AG20443 (cell line): ENCODE measurements at places on chromosomes 1 and 21.

GRCh38 chr1:160134791-160135572 is 16.4 kb upstream of the ATP1A4 start:
- no peak for DNase-seq

GRCh38 chr1:39001516-39002421 is 10.7 kb downstream of the AKIRIN1 start:
- DNase-seq: no peak

GRCh38 chr21:25424048-25424447 is 183.2 kb downstream of the MRPL39 start:
- no peak for DNase-seq

- DNase-seq: peak; percentile 40
These were observed 6.4 kb downstream of the TTC22 start for GRCh38 chr1:54794451-54795355.

GRCh38 chr1:53349369-53349835 is 21.5 kb upstream of the LRP8 start:
- DNase-seq: no peak

DNA sequence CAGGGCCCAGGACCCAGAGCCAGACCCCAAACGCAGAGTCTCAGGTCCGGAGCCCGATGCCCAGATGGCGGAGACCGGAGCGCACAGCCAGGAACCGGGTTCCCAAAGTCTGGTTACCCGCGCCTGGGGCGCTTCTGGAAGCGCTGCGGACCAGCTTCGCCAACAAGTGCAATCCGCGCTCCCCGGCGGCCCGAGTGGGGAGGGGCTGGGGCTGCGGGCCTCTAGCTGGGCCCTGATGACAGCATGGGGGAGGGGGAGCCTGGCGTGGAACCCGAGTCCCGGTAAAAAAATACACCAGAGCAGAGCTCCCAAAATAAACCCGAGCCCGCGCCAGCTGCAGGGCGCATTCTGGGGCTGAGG is 494 bp downstream of the NT5C1A start:
- DNase-seq: peak; percentile 42

GRCh38 chr1:170640581-170640980 is 23.4 kb upstream of the PRRX1 start:
- no peak for DNase-seq

DNA sequence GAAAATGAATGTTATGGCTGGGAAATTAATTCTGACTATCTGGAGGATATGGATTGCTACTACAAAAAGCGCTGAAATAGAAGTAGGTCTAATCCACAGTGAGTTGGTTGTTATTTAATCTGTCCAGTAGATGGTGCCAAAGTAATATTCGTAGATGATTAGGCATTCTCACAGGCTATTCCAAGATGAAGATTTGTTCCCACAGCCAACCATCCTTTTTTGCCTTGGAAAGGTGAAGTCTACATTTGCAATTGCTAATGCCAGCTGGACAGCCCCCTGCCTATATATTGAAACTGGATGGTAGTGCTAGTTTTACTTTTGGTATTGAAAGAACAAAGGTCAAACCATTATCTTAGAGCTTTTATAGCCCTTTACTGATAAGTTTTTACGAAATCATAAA is 43.8 kb downstream of the RBM11 start:
- DNase-seq: peak; percentile 56

DNA sequence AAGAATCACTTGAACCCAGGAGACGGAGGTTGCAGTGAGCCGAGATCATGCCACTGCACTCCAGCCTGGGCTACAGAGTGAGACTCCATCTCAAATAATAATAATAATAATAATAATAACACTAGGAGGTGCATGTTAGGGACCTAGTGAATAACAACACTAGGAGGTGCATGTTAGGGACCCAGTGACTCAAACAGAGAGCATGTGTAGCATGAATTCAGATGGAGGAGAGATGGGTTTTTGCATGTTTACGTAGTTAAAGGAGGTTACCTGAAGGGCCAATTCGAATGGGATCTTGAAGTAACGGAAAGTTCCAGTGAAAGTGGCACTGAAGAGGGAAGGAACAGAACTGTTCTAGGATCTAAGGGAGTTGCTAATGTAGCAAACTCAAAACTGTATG is 7.1 kb upstream of the KCNK1 start:
- DNase-seq: no peak

DNA sequence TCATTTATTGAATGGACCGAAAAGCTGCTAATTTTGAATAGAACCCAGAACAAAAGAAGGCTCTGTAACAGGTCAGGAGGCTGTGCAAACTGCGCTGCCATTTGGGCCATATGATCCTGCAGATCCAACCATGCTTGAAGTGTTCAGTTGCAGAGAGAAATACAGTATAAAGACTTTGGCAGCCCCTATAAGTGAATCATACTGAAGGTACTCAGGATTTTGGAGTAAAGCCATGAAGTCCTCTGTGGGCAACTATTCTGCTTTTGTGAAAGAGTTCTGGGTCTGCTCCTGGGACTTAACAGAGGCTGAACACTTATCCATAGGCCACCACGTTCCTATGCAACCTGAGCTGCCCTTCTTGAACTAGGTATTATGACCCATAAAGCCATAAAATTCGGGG is 1613.6 kb upstream of the PRMT6 start:
- DNase-seq: no peak

- no peak for DNase-seq
These were observed 7.3 kb downstream of the RASAL2 start for GRCh38 chr1:178101266-178101630.

GRCh38 chr1:83990734-83991133 is 8.2 kb downstream of the TTLL7 start:
- DNase-seq: no peak

DNA sequence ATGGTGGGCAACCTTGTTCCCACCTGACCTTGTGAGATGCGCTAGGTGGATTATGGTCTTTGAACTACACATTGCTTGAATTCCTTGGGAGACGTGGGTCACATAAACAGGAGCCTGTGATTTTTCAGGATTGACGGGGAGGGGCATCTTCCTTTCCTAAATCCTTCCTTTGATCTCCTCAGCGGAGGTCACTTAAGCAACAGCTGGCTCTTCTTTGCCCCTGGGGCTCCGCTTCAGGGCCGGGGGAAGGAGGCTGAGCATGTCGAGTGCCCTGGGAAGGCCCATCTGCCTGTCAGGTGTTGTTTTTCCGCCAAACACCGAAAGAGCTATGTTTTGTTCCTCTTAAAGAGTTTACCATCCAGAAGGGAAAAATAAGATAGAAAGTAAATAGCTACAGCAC is 40.6 kb downstream of the KIF26B start:
- no peak for DNase-seq

DNA sequence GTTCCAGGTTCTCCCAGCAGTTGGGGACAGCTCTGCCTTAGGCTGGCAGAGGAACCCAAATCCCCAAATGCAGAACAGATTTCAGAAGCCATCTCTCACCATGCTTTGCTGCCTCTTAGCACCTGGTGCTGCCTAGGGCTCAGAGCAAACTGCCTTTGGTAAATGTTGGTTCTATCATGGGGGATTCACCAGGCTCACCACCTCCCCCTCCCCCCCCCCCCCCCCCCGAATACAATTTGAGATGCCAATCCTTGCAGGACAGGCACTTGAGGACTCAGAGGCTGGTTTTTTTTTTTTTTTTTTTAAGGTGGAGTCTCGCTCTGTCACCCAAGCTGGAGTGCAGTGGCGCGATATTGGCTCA is 447 bp upstream of the PAQR6 start:
- no peak for DNase-seq

DNA sequence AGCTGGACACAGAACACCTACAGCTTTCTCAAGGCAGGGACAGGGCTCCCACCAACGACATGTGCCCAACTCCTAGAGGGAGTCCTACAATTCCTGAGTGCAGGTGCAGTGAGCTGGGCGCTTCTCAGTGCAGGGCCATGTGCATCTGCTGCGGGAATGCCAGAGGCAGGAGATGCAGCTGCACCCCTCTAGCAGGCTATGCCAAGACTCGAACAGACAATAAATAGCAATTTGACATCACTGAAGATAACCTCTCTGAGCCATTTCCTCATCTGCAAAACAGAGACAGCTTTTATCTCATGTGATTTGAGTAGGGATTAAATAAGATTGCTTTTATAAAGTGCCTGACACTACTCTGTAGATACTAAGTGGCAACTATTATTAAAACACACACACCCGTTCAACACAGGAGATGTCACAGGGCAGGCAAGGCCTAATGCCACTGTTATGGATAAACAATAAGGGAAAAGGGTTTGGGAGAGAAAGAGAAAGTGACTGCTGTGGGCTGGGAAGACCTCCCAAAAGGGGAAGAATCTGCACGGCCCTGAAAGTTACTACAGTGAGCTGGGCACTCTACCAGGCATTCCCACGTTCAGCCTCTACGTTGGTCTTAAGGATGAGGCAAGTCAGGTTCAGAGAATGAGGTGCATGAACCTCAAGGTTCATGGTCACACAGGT is 5.7 kb downstream of the SLC9A1 start:
- no peak for DNase-seq

DNA sequence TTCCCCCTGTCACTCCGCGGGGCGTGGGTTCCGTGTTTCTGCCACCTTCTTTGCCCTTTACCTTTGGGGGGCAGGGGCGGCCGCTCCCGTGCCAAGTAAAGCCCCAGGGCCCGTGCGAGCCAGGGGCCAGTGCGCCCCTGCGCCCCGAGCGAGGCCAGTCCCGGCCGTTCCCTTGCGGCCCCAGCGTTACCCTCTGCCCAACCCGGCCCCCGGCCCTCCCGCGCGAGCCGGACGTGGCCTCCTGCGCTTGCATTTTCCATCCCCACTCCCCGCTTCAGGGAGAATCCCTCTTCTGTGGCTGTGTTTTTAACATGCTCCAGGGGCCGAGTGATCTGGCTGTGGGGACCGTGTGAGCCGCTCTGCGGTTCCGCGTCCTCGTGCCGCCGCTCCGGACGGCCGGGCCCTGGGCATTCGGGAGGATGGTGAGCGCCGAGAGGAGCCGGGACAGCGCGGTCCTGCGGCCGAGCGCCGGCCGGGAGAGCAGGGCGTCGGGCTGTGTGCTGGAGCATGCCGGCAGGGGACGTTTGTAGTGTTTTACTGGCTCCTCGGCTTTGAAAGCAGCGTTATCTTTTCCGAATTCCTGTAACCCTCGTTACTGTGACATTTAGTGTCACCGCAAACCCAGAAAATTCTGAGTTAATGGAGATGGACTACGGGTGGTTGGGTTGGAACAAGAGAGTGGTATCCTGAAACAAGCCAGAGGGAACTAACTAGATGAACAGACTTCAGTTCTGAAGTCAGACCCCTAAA is 1.0 kb downstream of the GALNT2 start:
- peak; percentile 70 for DNase-seq
